Kidney glomerular epithelial cell (primary cell): ENCODE measurements at places on chromosomes 4 and X.
A peak's percentile ranks its signal among the peaks of the same experiment; 100 is the strongest.

- DNase-seq, result no peak
Measured at GRCh38 chrX:124925681-124926080, 394.0 kb upstream of the TEX13C start.

DNA sequence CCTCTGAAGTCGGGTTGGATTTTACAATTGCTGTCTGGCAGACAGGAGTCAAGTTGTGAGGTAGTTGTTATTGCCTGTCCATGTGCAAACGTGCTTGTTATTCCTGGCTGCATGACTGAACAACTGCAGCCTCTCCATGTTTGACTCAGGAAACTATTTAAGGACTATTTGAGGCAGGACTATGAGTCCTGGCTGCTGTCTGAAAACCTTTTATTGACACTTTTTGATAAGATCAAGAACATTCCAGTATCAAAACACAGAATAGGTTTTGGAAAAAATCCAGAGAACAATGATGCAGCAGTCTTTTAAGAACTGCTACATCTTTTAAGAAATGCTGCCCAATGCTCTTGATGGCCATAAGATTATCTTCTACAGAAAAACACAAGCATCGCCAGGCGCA is 10.0 kb upstream of the SPRY1 start:
- DNase-seq, result peak; percentile 52

- no peak for DNase-seq
Measured at GRCh38 chrX:131745942-131746489, 202.1 kb downstream of the OR13H1 start.

DNA sequence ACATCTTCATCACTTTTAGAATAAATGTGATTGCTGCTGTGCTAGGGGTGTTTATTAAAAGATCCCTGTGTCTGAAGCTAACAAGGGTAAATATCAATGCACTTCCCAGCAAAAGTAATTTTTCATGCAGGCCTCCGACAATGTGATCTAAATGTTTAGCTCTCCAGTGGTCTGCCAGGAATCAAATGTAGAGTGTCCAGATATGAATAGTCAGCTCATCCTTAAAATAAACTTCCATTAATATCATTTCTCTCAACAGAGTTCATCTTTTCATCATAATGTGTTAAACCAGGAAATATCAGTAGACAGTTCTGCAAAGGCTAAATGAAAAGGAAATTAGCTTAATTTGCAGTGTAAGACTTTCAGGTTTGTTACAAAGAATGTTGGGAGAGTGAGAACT is 102.2 kb upstream of the EGFL6 start:
- DNase-seq, result no peak

DNA sequence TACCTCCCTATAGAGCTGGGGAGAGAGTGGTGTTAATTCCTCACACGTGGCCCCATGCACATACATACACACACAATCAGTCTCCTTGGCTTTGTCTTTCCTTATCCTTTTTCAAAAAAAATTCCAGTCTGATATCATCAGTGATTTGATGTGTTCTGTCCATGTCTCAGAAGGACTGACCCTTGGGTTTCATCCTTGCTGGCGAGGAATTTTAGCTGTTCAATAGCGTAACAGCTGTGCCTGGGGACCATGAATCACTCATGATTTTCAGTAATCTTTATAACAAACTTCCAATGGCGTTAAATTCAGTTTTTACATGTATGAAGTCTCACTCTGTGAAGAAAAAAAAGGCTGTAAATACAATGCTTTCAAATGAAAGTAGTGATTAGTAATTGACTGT is 204.6 kb downstream of the RBMX2 start:
- DNase-seq, result no peak

DNA sequence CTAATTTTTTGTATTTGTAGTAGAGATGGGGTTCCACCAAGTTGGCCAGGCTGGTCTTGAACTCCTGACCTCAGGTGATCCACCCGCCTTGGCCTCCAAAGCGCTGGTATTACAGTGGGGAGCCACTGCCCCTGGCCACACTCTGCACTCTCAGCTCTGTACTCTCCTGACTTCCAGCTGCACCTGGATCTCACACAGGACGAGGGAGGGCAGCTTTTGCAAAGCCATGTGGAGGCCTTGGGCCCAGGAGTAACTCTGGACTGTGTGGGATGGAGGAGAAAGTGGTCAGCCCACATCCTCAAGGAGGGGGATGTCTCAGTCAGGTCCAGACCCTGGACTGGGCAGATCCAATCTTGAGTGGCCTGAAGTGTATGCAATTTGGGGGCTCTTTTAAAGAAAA is 23.0 kb downstream of the NAT8L start:
- DNase-seq, result no peak

DNA sequence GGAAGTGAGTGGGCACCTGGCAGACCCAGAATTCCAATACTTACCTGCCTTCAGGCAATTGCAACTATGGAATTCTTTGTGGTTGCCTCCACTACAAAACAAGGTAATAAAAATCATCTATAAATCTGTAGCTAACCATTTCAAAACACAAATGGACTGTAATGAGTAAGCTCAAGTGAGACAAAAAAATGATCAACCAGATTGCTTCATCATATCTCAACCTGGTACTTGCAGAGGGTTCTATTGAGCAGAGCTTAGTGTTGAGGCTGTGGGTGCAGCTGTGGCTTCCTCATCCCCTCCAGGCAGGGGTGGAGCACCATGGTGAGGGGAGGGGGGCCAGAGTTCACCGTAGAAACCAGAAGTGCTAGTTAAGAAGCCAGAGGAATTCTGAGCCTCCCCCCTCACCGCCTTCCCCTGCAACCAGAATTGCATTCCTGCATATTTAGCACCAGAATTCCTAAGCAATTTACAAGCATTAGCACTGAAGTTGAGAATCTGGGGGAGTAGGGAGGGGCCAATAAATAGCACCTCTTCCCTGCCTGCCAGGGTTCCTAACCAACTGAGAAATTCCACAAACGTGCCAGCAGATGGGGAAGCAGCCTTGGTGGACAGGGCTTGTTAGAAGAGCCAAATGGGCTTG is 11.5 kb downstream of the CTAG1A start:
- DNase-seq, result peak; percentile 47

DNA sequence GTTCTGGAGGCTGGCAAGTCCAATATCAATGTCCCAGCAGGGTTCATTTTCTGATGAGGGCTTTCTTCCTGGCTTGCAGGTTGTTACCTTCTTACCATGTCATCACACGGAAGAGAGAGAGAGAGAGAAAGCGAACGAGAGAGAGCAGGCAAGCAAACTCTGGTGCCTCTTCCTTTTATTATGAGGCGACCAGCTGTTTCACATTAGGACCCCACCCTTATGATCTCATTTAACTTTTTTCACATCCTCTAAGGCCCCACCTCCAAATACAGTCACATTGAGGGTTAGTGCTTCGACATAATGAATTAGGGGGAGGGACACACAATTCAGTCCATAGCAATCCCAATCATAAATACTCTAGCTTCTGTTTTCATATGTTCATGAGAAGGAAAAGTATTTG is 10.6 kb upstream of the GPR174 start:
- DNase-seq, result no peak

DNA sequence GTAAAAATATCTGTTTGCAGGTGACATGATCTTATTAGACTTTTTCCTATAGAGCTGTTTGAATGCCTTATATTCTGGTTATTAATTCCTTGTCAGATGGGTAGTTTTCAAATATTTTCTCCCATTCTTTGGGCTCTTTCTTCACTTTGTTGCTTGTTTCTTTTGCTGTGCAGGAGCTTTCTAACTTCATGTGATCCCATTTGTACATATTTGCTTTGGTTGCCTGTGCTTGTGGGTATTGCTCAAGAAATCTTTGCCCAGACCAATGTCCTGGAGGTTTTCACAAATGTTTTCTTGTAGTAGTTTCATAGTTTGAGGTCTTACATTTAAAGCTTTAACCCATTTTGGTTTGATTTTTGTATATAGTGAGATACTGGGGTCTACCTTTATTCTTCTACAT is 63.0 kb downstream of the MAGED1 start:
- DNase-seq, result no peak

GRCh38 chr4:111957997-111958396 is 187.3 kb upstream of the FAM241A start:
- DNase-seq, result no peak

- no peak for DNase-seq
Measured at GRCh38 chr4:17187003-17187402, 288.6 kb upstream of the LDB2 start.

- DNase-seq, result peak; percentile 97
Measured at GRCh38 chr4:164204434-164204833, 549.5 kb upstream of the SMIM31 start.

DNA sequence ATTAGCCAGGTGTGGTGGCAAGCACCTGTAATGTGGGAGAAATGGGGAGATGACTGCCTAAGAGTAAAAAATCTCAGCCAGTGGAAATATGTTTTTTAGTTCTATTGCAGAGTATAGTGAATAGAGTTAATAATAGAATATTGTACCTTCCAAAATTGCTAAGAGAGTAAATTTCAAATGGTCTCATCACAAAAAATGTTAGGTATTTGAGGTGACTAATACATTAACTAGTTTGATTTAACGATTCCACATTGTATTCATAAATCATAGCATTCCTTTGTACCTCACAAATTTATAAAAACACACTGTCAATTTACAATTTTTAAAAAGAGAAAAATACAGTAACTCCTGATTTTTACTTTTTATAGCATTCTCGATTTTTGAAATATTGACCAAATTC is 681.5 kb upstream of the EPHA5 start:
- no peak for DNase-seq

GRCh38 chrX:44903830-44904530 is 31.0 kb downstream of the KDM6A start:
- no peak for DNase-seq

DNA sequence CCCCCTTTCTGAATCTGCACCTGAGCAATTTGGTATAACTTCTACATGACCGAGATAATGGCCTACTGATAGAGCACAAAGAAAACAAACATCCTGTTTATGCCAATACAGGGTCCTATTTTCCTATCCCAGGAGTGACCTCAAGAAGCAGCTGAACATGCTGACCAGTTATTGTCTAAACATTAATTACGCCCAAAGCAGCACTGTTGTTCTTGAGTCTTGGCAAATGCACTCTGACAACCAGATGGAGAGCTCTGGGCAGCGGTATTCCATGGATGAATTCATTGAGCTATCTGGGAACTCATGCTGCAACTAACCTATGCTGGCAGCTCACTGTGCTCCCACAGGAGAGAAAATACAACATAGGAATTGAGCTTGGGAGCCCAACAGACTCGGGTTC is 52.6 kb downstream of the PCYT1B start:
- DNase-seq, result no peak

DNA sequence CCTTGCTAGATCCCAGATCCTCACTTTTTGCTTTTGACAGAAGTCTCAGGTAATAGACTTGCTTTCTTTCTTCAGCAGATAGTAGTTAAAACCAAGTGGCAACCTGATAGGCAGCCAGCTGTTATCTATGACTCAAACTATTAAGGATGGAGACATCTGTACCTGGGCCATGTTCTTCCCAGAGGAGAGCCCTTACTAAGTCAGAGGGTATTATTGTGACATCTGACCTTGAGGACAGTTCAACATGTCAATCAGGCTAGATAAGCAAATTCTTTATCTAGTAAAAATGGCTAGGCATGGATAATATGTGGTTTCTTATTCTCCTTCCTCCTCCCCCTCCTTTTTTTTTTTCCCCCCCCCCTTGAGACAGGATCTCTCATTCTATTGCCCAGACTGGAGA is 39.2 kb downstream of the TRIM2 start:
- DNase-seq, result no peak

DNA sequence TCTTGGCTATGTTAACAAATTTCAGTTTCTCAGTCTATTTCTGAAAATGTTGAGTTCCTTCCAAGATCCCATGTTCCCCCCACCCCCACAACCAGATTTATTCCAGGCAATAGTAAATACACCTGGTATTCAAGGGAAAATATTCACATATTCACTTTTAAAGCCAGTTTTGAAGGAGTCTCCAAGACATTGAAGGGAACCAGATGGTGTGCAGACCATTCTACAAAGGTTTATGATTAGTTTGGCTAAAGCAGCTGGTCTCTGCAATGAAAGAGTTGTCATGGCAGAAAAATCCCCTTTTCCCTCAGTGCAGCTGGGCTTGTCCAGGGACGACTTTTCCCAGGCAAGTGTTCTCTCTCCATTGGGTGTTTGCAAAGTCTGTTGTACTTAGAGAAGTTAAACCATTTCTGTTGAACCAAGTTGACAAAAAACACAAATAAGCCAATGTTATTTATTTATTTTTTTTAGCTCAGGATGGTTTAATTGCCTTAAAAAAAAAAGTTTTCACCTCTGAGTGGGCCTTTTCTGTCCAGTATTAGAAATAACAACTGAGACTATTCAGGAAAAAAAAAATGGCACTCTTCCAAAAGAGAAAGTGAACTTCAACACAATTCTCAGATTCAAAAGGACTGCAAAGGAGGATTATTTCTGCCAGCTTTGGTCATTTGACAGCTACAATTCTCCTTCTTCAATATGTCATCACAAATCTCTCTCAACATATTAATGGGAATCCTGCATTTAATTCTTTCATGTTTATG is 410.6 kb downstream of the IL1RAPL1 start:
- DNase-seq, result no peak

- DNase-seq, result peak; percentile 63
Measured at GRCh38 chr4:139603576-139604410, 47.8 kb upstream of the SETD7 start.

GRCh38 chr4:6942238-6942800 is 32.7 kb downstream of the TBC1D14 start:
- DNase-seq, result peak; percentile 88

GRCh38 chrX:41895826-41896225 is 27.5 kb downstream of the CASK start:
- DNase-seq, result no peak

DNA sequence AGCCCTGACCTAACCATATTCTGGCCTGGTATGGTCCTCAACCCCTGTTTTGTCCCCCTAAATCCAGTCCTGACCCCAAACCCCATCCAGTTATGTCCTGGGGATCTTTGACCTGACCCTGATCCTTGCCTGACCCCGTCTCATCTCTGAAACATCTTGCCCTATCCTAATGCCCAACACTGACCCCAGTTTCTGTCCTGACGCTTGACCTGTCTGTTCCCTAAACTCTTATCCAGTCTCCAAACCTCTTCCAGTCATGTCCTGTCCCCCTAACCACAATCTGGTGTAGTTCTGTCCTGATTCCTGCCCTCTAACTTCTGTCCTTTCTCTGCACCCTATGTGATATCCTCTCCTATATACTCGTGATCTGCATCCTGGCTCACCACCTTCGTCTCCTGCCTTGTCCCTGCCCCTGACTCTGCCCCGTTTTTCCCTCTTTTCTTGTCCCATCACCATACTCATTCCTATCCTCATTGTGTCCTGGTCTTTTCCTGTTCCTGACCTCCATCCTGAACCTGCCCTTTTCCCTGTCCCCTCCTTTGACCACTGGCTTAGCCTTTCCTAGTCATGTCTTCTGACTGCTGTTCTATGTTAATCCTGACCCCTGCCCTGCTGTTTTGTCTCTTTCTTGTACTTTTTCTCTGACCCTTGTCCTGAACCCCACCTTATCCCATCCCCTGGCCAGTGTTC is 4.6 kb upstream of the CCDC120 start:
- no peak for DNase-seq
